ENCODE measurements at places on chromosomes 7 and 10.

DNA sequence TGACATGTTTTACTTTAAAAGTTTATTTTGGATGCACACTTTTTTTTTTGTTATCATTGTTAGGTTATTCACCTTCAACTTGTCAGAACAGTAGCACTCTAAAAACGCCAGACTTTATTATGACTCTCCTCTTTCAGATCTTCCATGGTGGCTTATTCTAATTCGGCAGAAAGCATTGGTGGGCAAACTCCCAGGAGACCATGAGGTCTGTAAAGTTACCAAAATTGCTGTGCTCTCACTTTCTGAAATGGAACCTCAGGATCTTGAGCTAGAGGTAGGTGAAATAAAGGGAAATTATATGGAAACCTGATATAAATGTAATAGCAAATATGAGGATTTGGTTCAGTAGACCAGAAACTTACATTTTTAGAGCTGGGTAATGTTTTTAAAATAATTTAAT lies 55.6 kb downstream of the INPP5F start:
- no peak for DNase-seq

- peak; percentile 76 for DNase-seq
Measured at GRCh38 chr7:2802504-2803341, 41.4 kb downstream of the GNA12 start.

GRCh38 chr7:27123007-27123476 lies 7.5 kb downstream of the HOXA4 start:
- DNase-seq = no peak

- DNase-seq = no peak
Measured at GRCh38 chr10:64503429-64503828, 982.2 kb downstream of the REEP3 start.

- DNase-seq = no peak
Measured at GRCh38 chr7:30988351-30989005, 24.7 kb downstream of the GHRHR start.

DNA sequence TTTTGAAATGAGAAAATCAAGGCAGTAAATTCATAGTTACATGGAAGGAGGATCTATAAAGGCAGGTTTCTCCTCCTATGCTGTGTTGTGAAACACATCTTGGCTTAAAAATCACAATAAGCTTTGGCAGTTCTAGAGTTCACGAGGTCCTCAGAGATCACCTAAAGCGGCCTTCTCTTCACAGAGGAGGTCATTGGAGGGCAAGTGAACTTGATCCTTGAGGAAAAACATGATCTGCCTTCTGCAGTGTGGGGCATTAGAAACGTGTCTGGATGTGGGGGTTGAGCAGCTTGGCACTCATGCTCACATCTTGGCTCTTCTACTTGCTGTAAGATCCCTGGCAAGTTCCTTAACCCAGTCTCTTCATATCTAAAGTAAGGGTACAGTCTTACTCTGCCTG lies 96.1 kb upstream of the BMPER start:
- no peak for DNase-seq

DNA sequence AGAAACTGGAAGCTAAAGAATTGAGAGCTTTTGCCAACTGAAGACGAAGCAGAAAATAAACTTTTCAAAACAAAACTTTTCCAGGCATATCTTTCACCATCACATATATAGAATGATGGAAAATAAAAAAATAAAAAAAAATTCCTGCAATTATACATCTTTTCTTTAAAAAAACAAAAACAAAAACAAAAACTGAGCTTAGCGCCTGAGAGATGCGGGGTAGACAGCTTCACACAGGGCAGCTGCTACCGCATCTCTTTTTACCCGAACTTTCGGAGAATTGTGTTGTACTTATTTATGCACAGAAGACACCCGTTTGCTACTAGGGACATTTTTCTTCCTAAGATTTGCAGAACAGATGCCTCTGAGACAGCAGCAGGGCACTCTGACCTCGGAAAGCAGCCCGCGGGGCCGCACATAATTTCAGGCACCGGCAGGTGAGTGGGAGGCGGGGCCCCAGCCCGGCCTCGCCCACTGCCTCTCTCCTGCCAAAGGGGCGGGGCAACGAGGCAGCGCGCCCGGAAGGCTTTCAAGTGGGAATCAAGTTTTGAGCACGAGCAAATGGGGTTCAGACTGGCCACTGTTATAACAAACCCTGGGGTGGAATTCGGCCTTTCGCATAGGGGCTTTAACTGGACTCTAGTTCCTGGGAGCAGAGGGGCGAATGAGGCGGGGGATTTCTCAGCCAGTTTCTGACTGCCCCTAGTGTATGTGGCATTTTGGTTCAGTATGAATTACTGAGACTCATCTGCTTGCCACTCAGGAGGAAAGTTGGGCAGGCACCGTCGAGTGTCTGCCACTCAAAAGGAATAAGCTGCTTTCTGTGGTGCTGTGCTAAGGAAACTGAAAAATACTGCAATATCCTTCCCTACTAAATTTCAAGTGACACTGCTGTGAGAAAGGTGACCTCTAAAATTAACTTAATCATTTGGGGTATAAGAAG lies 18.5 kb upstream of the FAM133B start:
- peak; percentile 36 for DNase-seq

GRCh38 chr10:35203745-35204144 lies 77.1 kb downstream of the CREM start:
- DNase-seq = no peak

DNA sequence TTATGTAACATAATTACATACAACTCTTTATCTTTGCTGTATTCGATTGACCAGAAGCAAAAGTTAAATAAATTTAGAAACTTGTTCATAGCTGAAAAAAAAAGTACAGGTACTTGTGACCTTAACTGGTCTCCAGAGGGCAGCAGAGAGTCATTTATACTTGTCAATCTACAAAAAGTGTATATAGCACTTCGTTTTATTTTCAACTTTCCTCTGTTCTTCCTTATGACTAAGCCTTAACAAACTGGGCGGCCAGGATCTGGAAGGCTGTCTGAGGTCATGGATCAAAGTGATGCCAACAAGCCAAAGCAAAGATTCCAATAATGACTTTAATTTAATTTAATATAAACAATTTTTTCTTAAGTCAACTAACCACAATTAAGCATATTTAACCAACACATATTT lies 29.8 kb downstream of the C10orf67 start:
- peak; percentile 21 for DNase-seq

DNA sequence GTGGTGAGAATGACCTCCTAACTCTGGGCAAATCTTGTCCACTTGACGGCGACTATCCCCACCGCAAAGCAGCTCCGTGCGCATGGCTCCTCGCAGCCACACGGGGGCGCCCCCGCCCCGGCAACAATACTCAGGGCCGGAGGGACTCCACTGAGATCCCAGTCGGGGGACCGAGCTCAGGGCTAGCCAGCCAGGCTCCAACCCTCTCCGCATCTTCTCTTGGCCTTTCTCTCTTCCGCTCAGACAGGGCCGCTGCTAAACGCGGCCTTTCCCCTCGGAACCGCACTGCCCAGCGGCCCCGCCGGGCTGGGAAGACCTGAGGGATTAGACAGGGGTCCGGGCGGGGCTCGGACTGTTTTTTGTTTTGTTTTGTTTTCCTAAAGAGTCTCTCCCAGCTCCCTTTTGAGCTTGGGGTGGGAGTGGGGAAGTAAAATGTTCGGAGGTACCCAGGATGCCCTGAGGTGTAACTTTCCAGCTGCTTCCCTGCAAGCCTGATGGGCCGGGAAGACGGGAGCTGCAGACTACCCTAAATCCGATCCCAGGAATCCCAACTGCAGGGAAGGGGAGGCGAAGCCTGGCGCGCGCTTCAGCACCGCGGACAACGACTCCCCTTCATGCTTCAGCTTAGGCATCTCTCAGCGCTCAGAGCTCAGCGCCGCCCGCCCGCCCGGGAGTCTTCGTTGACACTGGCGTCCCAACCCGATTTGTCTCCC lies 2.7 kb downstream of the KCNIP2 start:
- DNase-seq = peak; percentile 34

DNA sequence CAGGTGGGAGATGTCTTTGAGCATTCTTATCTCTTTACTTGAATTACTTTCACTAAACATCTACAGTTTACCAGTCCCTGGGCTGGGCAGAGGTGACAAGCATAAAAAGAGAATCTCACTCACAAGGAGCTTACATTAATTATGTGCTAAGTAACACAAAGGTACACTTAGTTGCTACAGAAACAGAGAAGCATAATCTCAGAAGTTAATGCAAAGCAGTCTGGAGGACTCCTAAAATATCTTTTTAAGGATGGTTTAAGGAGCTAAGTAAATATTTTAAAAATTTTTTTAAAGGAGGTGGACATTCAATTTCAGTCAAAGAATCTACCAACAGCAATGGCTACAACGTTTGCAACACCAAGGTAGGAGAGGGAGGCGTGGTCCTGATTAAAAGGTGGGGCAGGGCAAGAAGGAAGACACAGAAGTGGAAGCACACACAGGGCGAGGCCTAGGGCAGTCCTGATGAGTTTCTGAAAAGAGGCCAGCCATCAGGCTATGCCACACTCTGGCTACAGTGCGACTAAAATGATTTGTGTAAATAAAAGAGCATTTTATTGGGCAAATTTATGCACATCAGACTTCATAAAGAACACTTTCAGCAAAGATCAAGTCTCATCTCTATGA lies 5.3 kb downstream of the LARP4B start:
- no peak for DNase-seq

GRCh38 chr7:29214056-29214455 lies 19.5 kb downstream of the CHN2 start:
- DNase-seq = no peak

GRCh38 chr10:35459449-35459847 lies 123.1 kb downstream of the CCNY start:
- no peak for DNase-seq
